Activated naive CD8-positive, alpha-beta T cell treated with anti-CD3 and anti-CD28 coated beads, Interleukin-2, amount 10 ng/mL, durations not matched to agents 7 days and 5 days (primary cell): ENCODE measurements at places on chromosomes 13 and 19.
A peak's percentile ranks its signal among the peaks of the same experiment; 100 is the strongest.

- no peak for DNase-seq
Observed at GRCh38 chr13:107835339-107836018, 379.9 kb downstream of the LIG4 start.

GRCh38 chr13:50115695-50116094 lies 100.5 kb downstream of the KCNRG start:
- DNase-seq: no peak

DNA sequence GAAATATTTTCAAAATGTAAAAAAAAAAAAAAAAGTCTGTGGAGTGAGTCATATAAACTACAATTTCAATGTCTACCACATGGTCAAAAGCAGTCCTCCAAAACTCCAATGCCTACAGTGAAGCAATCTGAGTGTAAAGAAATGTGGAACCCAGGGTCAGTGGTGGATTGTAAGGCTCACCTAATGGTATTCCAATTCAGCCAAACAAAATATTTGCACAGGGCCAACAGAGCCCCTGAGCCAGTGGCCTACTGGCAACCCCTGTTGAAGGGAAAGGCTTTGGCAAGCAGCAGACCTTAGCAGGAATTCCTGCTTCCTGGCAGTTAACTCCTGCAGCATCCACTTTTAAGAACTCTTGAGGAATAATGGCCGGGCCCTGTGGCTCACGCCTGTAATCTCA lies 3.4 kb downstream of the DNMT1 start:
- DNase-seq: no peak

DNA sequence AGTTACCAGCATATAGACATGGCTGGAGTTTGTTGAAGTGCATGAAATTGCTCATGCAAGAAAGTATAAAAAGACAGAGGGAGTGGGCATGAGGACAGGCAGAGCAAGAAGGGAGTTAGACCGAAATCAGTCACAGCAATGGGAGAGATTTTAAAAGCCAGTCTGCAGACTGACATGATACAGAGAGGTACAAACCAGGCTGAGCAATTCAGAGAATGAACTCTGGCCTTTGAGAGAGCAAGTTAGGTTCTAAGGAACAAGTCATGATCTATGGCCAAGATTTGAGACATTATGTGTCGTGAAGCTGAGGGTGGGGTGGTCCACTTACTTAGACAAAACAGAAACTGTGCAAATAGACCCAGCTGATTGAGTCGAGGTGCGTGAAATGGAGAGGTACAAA lies 93.4 kb upstream of the TSC22D1 start:
- no peak for DNase-seq

- DNase-seq: no peak
Observed at GRCh38 chr13:59885076-59885475, 278.7 kb downstream of the DIAPH3 start.

- DNase-seq: no peak
Observed at GRCh38 chr13:46607768-46608564, 55.0 kb downstream of the LRCH1 start.

DNA sequence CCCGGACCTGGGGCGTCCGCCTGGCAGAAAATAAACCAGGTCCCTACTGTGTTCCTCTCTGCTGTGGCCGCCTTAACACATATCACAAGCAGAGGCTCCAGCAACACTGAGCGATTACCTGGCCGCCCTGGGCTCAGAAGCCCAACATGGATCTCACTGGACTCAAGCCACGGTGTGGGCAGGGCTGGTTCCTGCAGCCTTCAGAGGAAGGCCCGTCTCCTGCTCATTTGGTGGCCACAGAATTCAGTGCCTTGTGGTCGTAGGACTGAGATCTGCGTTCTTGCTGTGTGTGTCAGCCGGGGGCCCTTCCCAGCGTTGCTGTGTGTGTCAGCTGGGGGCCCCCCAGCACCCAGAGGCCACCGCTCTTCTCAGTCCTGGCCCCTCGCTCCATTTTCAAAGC lies 30.2 kb downstream of the C2CD4C start:
- no peak for DNase-seq

- no peak for DNase-seq
Observed at GRCh38 chr13:97139691-97140090, 82.4 kb upstream of the MBNL2 start.

GRCh38 chr19:14073261-14073924 lies 807 bp downstream of the MISP3 start:
- DNase-seq: peak; percentile 93

DNA sequence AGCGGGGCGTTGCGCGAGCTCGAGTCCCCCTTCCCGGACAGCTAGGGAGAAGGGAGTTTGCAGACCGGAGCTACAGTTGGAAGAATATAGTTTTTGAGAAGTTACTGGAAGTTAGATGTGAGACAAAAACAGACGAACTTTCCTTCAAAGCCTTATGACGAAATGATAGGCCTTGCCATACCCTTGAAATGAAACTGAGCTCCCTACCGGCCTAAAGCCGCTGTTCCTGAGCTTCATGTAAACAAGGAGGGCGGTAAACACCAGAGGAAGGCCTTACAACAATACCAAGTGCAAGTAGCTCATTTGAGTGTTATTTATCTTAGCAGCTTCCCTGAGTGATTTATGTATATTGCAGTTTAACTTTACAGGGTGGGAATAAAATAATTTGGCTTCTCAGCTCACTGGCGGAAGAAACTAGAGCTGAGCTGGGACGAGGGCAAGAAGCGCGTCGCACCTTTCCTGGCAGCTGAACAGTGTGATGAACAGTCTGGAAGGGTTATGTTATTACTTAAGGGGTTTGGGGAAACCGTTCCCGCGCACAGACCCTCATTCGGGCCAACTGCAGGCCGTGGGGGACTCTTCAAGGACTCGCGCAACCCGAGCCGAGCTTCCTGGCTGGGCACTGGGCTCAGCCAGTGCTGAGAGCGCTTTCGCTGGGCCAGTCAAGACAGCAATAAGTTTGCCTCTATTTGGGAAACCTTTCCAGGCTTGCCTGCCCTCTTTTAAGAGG lies 111.2 kb downstream of the KCNRG start:
- DNase-seq: no peak

- no peak for DNase-seq
Observed at GRCh38 chr13:95438297-95438696, 114.2 kb upstream of the CLDN10 start.

GRCh38 chr13:35860661-35861060 lies 270.5 kb downstream of the DCLK1 start:
- no peak for DNase-seq

- no peak for DNase-seq
Observed at GRCh38 chr13:110423689-110424302, 116.7 kb downstream of the COL4A2 start.

DNA sequence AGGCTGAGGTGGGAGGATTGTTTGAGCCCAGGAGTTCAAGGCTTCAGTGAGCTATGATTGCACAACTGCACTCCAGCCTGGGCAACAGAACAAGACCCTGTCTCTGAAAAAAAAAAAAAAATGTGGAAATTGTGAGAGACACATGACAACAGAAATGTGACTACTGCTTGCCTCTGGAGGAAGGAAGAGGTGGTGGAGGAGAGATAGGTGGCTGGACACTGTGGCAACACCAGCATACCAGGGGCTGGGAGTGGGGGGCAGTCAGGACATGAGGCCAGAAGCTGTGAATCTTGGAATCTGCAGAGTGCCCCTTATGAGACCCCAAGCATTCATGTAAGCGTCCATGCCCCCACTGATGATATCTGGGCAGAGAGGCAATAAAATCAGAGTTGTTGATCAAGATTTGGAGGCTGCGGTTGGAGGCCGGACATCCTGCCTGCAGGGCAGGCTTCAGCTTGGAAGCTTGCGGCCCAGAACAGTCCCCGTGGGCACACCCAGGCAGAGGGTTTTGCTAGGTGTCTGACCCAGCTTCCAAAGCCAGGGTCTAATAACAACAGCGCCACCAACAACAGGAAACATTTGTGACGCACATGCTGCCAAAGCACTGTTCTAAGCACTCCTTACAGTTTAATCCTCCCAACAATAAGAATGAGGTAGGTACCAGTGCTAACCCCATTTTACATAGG lies 16.9 kb downstream of the FAM187B start:
- peak; percentile 76 for DNase-seq

- no peak for DNase-seq
Observed at GRCh38 chr13:75146436-75146835, 335.5 kb downstream of the TBC1D4 start.

DNA sequence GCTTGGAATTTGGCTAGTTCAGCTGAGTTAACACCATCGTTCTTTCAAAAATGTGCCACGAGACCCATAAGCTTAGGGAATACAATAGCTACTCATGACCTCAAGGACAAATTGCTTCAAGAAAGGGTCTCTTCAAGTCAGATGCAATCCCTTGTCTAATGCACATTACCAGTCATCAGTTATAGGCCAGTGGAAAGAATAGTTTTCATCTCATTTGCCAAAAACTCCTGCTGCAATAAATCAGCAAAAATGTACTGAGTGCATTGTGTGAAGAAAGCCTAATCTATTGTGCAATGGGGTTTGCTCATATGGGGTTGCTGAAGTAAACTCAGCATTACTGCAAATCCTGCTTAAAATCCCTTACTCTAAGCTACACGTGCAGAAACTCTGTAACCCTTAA lies 208.3 kb upstream of the NBEA start:
- DNase-seq: no peak

DNA sequence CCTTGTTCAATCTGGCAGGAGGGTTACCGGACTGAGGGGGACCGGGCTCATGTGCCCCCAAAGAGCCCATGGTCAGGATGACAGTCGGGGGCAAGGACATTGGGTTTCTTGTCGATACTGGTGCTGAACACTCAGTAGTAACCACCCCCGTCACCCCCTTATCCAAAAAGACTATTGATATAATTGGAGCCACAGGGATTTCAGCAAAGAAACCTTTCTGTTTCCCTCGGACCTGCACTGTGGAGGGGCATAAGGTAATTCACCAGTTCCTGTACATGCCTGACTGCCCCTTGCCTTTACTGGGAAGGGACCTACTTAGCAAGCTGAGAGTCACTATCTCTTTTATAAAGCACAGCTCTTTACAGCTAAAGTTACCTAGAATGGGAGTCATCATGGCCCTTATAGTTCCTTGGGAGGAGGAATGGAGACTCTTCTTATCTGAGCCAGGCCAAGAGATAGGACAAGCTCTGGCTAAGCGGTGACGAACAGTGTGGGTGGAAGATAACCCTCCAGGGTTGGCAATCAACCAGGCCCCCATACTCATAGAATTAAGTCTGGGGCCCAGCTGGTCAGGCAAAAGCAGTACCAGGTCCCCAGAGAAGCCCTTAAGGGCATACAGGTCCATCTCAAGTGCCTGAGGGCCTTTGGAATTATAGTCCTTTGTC lies 603.7 kb downstream of the UQCRFS1 start:
- no peak for DNase-seq

GRCh38 chr19:52398081-52398441 lies 412 bp downstream of the ZNF528 start:
- DNase-seq: no peak

DNA sequence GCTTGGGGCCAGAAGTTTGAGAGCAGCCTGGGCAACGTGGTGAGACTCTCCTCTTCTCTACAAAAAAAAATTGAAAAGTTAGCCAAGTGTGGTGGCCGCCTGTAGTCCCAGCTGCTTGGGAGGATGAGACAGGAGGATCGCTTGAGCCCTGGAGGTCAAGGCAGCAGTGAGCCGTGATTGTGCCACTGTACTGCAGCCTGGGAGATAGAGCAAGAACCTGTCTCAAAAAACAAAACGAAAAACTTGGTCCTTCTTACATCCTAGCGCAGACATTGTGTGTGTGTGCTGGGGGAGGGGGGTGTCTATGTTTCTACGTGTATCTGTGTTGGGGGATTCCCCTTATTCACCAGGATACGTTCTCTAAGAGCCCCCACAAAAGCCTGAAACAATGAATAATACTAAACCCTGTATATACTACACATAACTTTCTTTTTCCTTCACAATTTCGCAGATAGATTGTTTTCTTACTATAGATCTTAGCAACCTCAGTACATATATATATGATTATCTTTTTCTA lies 7.9 kb downstream of the AXL start:
- DNase-seq: no peak

GRCh38 chr13:83907196-83907989 lies 25.1 kb upstream of the SLITRK1 start:
- no peak for DNase-seq

GRCh38 chr13:62087124-62087523 lies 671.5 kb upstream of the PCDH20 start:
- no peak for DNase-seq

- DNase-seq: no peak
Observed at GRCh38 chr19:9040131-9040530, 29.9 kb upstream of the MUC16 start.

GRCh38 chr13:50762969-50763567 lies 80.4 kb downstream of the DLEU7 start:
- DNase-seq: no peak

DNA sequence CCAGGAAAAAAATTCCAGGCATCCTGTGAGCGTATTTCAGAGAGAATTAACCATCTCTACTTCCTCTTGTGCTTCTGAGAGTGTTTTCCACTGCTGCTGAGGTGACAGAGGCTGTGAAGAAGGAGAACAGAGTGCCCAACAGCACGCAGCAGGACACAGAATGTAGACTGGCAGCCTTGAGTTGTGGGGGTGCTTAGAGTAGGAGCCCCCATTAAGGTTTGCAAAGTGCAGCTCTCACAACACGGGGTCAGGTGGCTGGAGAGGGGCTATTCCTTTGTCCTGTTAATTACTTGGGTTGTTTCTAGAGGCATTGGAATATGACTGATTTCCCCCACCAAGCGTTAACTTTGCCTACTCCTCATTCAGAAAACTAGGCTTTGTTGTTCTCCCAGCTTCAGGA lies 370.6 kb downstream of the TSHZ3 start:
- DNase-seq: no peak

DNA sequence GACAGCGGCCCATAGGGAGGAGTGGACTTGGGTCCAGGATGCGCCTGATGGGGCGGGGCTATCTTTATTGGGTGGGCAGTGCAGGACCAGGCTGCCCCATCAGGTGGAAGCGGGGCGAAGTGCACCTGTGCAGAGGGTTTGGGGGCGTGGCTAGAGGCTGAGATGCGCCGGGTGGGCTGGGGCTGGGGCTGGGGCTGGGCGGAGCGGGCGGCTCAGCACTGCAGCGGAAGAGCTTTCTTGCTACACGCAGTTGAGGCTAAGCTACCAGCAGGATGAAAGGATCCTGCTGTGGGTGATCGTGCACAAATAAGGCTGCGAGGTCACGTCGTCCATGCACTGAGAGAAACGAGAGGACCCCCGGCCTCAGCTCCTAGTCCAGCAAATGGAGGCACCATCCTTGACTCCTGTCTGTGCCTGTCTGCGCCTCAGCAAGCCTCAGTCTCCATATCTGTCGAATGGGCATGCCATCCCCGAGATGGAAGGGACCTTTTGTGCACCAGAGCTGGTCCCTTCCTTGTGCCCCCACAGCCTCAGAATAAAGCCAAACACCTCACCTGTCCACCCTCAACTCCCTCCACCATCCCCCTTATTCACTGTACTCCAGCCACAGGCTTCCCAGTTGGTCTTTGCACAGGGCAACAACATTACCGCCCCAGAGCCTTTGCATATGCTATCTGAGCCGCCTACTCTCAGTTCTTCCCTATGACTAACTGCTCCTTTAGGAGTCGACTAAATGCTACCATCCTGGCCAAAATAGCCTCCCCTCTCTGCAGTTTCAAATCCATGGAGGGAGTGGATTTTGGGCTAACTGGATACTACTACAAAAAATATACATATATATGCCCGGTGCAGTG lies 21.0 kb upstream of the HOMER3 start:
- peak; percentile 36 for DNase-seq
